ENCODE measurements at places on chromosomes 4 and X.

DNA sequence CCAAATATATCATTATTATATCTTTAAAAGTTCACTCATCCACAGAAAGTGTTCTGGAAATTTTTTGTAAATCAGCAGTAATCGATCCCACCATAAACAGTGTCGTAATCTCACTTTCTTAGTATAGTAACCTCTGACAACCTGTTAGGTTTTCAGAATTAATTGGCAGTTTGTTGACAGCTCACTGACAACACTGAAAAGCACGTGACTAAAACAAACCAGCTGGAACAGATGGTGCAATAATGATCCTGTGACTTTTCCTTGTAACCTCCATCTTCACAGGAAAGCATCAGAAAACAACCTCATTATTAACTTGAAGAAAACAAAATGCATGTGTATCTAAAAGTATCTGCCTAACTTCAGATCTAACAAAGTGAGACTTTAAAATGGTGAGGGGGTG is 48.5 kb downstream of the FSTL5 start:
- DNase-seq, result no peak

GRCh38 chr4:150080875-150081274 is 2.6 kb downstream of the DCLK2 start:
- DNase-seq, result no peak

DNA sequence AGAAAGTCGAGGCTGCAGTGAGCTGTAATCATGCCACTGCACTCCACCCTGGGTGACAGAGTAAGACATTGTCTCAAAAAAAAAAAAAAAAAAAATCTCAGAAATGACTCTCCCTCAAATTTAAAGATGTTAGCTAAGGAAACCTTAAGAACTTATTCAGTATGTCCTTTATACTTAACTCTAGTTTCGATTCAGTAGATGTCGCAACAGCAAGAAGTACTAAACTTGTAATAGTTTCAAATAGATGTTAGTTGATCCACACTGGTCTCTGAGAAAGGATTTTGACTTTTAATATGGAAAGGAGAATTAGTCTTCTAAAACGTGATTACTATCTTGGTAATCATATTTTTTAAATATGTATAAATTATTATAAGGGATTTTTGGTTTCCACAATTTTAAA is 29.6 kb downstream of the NKX3-2 start:
- no peak for DNase-seq

DNA sequence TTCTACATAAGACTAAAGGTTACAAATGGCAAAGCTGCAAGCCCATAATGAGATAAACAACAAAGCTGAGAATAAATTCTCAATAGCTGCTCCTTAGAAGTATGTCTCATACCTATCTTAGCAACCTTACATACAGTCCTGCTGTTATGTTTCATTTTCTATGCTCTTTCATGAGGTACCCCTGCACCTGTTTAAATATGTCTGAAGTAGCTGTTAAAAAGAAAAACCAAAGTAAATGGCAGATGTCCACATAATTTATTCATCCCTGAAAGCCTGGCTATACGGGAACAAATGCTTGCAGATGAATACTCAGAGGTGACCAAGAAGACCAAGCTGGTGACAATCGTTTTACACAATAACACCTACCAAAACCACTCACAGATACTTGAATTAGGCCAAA is 22.5 kb downstream of the PPA2 start:
- DNase-seq, result no peak

DNA sequence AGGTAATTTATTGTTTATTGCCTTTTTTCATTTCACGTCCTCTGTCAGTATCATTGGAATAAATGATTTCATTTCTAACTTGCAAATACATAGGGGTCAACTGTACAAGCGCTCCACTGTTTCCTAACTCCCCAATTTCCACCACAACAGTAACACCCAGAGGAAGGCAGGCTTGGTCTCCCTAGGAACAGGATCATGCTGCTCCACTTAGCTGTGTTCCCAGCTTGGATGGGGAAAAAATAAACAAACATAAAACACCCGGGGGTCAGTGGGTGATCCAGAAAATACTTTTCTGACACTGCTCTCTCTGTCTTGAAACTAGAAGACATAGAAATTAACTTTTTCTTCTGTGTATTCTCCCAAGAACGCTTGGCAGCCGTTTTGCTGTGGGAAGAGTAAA is 772.5 kb downstream of the TRIML1 start:
- no peak for DNase-seq

GRCh38 chrX:118459494-118459893 is 36.1 kb upstream of the DOCK11 start:
- peak; percentile 26 for DNase-seq

DNA sequence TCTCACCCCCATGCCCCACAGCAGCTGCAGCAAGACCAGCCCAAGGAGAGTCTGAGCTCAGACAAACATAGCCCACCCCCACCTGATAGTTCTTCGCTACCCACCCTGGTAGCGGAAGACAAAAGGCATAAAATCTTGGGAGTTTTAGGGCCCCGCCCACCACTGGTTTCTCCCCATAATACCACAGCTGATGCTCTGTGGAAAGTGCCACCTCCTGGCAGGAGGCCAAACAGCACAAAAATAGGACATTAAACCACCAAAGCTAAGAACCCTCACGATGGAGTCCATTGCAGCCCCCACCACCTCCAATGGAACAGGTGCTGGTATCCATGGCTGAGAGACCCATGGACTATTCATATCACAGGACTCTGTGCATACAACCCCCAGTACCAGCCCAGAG is 226.7 kb downstream of the SNCA start:
- DNase-seq, result peak; percentile 4

DNA sequence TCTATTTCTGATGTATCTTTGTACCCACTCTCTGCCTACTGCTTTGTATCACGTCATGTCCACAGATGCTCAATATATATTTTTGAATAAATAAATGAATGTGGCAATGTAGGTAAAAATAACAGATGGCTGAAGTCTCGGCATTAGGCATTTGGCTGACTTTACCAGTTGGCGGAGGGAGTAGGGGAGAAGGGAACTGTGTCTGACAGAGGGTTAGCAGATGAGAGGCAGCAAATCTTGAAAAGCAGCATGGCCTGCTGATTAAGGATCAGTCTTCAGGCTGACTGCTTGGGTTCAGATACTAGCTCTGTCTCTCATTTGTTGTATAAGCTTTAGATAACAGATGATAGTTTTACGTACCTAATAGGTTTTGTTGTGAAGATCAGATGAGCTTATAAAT is 31.9 kb upstream of the RASGEF1B start:
- no peak for DNase-seq

DNA sequence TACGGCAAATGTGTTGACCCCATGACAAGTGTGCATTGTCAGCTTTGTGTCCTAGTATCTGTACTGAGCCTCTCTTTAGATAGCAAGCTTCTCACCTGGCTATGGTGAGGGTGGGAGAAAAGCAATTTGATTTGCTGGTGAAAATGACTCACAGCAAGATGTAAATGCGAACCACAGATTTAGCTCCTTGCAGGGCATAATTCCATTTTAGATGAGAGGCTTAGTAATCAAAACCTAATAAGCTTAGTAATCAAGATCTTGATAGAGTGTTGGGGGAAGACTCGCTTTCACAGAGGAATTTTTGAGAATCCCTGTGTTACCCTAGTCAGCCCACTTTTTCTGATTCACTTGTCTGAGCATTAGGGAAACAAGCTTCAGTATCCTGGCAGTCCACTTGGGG is 7.7 kb upstream of the OCIAD2 start:
- no peak for DNase-seq

- no peak for DNase-seq
Observed at GRCh38 chr4:8577972-8578371, 2.2 kb upstream of the GPR78 start.

GRCh38 chrX:22300130-22300529 is 27.4 kb downstream of the CBLL2 start:
- DNase-seq, result peak; percentile 11

DNA sequence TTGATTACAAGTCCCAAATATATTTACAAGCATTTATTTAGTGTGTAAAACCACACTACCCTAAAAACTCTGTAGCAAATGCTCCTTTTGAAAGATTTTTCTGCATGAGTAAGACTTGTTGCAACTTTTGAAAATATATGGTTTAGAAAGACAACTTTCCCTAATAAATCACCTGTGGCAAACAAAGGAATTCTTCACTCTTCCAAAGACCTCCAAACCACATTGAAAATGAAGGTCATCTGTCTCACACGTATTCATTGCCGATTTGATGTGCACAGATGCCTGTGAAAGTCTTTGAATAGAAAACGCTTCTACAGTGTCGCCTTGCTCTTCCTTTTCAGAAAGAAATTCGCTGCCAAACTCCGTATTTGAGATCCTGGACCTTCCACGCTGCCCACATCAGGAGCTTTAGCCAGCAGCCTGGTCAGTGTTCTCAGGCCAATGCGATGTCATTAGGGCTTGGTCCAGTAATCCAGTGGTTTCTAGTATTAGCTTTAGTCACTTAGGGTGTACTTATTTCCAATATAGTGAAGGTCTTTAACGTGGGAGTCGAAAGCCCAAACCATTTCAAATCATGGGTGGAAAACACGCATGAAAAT is 22.2 kb downstream of the SPINK2 start:
- no peak for DNase-seq

DNA sequence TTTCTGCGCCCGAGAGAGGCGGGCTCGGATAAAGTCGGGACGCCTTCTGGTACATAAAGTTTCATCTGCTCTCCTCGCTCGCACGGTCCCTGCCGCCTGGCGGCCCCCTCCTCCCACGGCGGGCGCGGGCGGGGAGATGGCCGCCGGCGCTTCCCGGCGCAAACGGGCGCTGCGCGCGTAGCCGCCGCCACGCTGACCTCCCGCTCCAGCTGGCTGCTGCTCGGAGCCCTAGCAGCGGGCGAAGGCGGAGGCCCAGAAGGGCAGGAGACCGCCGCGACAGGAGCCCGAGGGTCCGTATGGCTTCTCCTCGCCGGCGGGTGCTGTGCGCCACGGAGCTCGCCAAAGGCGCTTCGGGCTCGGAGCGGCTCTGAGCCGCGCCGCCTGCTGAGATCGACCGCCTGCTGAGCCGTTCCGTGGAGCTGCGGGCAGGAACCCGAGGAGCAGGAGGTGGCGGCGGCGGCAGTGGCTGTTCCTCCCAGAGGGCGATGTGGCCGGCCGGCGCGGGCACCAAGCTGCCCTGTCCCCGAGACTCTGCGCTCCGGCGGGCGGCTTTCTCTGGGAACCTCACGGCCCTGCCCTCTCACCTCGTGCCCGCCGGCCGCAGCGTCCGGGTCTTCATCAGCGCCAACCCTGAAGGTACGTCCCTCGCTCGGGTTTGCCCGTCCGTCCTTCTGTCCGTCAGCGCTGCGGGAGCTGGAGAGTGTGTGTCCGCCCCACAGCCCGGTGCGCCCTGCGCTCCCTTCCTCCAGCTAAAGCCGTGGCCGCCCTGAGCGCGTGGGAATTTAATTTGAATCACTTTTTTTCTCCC is at the start of gene NWD2:
Gene NWD2, plus strand, starts transcription at position 161 of the 808 bp plus-strand sequence. Its CDS starts 325 bp downstream, at position 486.
- DNase-seq, result peak; percentile 64

GRCh38 chr4:182107931-182108330 is 135.3 kb upstream of the TENM3 start:
- no peak for DNase-seq

DNA sequence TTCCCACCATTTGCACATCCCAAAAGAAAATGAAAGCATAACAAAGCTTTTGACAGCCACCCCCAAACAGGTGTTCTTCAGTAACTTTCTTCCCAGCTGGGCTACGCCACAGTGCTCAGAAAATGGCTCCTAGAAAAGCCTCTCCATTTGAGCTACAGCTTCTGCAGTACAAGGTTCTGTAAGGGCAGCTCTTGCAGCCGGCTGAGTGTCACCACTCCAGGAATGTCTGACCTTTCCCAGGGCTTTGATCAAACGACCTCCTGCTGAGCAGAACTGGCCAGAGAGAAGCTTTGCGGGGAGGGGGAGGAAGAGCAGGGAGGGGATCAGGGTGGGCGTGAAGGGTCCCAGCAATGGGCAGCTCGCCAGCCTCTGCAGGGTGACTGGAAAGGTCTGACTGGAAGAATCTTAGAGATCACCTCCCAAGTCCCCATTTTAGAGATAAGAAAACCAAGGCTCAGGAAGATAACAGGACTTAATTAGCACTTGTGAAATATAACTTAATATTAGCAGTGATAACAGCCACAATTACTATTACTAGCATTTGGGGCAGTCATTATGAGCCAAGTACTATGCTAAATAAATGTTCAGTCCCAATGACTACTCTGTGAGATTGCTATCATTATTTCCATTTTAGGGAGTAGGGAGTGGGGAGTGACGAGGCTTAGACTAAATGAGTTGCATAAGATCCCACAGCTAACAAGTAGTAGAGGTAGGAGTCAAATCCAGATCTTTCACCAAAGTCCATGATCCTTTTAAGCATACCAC is 51.1 kb downstream of the LEF1 start:
- DNase-seq, result peak; percentile 93

GRCh38 chrX:12263211-12263610 is 124.9 kb downstream of the FRMPD4 start:
- no peak for DNase-seq

DNA sequence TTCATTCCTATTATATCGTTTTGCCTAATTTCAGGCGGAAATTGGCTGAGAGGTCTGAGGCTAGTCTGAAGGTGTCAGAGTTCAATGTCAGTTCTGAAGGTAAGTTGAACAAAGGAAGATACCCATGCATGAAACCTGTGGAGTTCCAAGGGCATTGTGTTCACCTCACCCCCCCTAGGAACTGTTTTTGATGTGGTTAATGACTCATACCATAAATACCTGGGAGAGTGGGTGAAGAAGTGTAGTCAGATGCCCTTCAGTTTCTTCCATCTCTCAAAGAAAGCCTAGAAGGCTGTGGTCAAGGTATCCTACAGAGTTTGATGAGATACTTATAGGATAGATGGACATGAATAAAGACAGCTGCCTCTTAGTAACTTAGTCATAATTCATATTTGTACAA is 2.7 kb downstream of the UTP14A start:
- DNase-seq, result no peak

DNA sequence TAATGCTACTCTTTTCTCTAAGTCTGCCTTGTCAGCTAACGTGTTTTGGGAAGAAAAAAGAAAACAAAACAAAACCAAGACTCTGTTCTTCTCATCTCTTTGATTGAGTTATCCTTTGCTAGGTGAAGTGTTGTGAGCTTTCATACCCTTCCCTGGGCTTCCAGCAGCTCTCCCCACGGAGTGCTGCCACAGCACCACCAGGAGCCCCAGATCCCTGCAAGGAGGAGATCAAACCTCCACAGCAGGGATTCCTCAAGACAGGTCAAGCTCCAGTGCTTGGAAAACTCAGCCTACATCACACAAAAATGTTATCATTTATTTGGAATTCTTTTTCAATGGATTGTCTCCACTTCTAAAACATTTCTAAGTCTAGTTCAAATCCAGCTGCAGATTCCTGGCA is 1981.9 kb upstream of the TENM3 start:
- DNase-seq, result no peak

DNA sequence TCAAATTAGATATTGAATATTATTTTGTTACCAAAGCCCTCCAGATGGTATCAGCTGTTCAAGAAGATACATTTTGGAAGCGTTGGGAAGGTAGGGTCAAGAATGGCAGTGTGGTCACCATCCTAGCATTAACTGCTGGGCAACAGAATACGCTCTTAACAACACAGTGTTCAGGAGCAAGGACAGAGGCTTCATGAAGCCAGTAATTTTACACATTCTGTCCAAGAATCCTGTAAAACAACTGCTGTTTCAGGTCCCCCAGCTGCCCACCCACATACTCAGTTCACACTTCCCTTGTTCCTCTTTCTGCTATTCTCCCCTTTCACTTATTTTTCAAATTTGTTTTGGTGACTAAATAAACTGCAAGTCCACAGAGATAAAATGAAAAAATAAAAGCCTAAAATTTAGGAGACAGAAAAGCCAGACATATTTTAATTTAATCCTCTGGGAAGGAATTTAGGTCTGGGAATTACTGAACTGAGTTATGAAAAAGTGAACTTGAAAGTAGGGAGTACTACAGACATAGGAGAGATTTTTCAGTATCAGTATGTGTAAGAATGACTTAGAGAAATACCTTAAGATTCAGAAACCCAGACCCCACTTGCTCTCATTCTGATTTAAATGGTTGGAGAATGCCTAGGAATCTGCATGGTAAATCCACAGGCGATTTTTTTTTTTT is 406.7 kb downstream of the MAPK10 start:
- DNase-seq, result no peak
